ENCODE measurements at places on chromosomes 7 and 10. TPM values are rescaled to one million over a fixed set of nuclear protein-coding genes. Genes with fewer than 3 reads are reported as not detected.

DNA sequence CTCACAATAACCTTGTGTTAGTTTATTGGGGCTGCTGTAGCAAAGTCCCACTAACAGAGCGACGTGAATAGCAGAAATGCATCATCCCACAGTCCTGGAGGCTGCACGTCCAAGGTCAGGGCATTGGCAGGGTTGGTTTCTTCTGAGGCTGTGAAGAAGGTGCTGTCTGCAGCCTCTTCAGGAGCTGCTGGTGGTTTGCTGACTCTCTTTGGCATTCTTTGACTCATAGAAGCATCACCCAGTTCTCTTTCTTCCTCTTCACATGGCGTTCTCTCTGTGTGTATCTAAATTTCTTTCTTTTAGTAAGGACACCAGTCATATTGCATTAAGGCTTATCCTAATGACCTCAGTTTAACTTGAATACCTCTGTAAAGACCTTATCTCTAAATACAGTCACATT lies 428.4 kb upstream of the KLF6 start:
- no peak overlapping the region for H3K4me3 ChIP-seq
- H3K4me1 ChIP-seq: no peaks in the 10 kb centered on the region

GRCh38 chr7:2757361-2757903 lies 69.4 kb downstream of the AMZ1 start:
- peak overlapping the region; percentile 89 for H3K27ac ChIP-seq
- H3K4me1 ChIP-seq: no peaks in the 10 kb centered on the region

DNA sequence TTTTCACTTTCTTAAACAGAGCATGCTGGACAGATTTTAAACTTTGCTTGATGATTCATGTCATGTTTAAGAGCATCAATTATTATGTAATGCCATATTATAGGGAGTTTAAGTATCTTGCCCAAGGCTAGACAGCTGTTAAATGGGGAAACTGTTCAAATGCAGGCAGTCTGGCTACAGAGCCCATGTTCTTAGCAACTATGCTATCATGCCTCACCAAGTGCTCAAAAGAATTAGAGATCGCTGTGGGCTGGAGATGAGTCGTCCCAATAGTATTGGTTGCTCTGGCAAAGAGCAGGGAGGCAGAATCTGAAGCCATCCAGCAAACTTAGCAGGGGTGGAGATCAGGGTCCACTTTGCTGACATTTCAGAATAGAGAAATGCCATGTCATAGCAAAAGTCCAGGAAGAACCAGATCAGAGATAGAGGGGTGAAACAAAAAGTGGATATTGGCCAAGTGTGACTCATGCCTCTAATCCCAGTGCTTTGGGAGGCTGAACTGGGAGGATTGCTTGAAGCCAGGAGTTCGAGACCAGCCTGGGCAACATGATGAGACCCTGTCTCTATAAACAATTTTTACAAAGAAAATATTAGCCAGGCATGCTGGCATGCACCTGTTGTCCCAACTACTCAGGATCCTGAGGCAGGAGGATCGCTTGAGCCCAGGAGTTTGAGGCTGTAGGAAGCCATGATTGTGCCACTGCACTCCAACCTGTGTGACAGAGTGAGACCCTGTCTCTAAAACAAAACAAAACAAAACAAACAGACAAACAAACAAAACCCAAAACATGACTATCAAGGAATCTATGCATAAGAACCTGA lies 57.8 kb downstream of the BAMBI start:
- no peak for DNase-seq
- H3K4me1 ChIP-seq: no peaks in the 10 kb centered on the region
- H3K27ac ChIP-seq: no peak overlapping the region
- no peaks in the 10 kb centered on the region for H3K27me3 ChIP-seq
- no peaks in the 10 kb centered on the region for H3K36me3 ChIP-seq
- no peak overlapping the region for H3K4me3 ChIP-seq

GRCh38 chr7:108634036-108634435 lies 64.4 kb downstream of the DNAJB9 start:
- no peak for DNase-seq
- no peaks in the 10 kb centered on the region for H3K27me3 ChIP-seq
- no peaks in the 10 kb centered on the region for H3K36me3 ChIP-seq
- H3K4me3 ChIP-seq: no peak overlapping the region
- H3K4me1 ChIP-seq: no peaks in the 10 kb centered on the region

GRCh38 chr10:121244818-121245217 lies 353.4 kb downstream of the FGFR2 start:
- no peaks in the 10 kb centered on the region for H3K4me1 ChIP-seq
- DNase-seq: no peak
- H3K27ac ChIP-seq: no peak overlapping the region
- H3K4me3 ChIP-seq: no peak overlapping the region
- H3K27me3 ChIP-seq: no peaks in the 10 kb centered on the region

- no peaks in the 10 kb centered on the region for H3K4me1 ChIP-seq
- H3K36me3 ChIP-seq: no peaks in the 10 kb centered on the region
- H3K4me3 ChIP-seq: no peak overlapping the region
- no peaks in the 10 kb centered on the region for H3K27me3 ChIP-seq
- DNase-seq: no peak
- H3K27ac ChIP-seq: no peak overlapping the region
These were observed 558.2 kb upstream of the PFKP start for GRCh38 chr10:2509081-2509531.

DNA sequence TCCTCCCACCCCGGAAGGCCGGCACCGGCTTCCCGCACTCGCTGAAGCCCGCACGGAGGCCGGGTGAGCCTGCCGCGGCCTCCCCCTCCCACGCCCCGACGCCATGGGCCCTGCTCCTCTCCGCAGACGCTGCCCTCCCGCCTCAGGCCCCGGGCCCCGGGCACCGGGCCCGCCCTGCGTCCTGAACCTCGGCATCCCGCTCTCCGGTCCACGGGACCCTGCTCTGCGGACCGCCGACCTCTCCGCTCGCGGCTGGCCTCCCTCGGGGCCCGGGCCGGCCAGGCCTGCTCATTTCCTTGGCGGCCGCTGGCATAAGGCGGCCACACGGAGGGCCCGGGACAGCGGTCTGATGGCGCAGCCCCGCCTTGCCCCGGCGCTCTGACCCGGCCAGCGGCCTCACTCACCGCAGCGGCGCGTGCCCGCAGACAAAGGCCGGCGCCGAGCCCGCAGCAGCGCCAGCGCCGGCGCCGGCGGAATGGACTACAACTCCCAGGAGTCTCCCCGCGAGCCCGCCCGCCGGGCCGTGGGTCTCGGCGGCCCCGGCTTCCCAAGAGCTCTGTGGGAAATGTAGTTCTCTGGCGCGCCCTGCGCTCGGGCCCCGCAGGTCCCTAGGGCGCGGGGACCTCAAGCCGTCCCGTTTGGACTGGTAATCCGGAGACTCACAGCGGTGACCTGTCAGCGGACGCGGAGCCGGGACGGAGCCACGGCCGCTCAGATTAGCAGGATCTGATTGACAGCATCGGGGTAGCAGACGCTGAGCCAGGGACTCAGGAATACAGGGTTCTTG lies at the start of gene ZNF32:
ZNF32 (minus strand) TSS at position 484 of the 787 bp plus-strand sequence. CDS start 2,748 bp downstream, outside the sequence.
- DNase-seq: peak; percentile 74
- peak within 1 kb of the TSS; percentile 89 for H3K4me3 ChIP-seq
- H3K4me1 ChIP-seq: no peaks in the 10 kb centered on the region
- no peaks in the 10 kb centered on the region for H3K36me3 ChIP-seq
- no peaks in the 10 kb centered on the region for H3K27me3 ChIP-seq

The ITPRID1 gene
- 7.4 TPM for total RNA-seq

The HHEX gene
- 40.4 TPM for total RNA-seq

Data from Peyer's patch (tissue), 4 donors.